Ascending aorta (tissue), 2 donors: ENCODE measurements at places on chromosomes 4 and X. TPM values are rescaled to one million over a fixed set of nuclear protein-coding genes. Genes with fewer than 3 reads are reported as not detected.

GRCh38 chrX:152992115-152992514 is 1.8 kb downstream of the PNMA5 start:
- no peak overlapping the region for H3K27ac ChIP-seq
- no peaks in the 10 kb centered on the region for H3K36me3 ChIP-seq
- no peaks in the 10 kb centered on the region for H3K27me3 ChIP-seq
- H3K4me1 ChIP-seq, result no peaks in the 10 kb centered on the region
- no peak overlapping the region for H3K4me3 ChIP-seq
- no peak for DNase-seq

GRCh38 chrX:9515973-9516538 is 51.2 kb downstream of the TBL1X start:
- DNase-seq, result no peak
- no peak overlapping the region for H3K4me3 ChIP-seq
- H3K27ac ChIP-seq, result no peak overlapping the region
- no peaks in the 10 kb centered on the region for H3K27me3 ChIP-seq
- H3K4me1 ChIP-seq, result no peaks in the 10 kb centered on the region

DNA sequence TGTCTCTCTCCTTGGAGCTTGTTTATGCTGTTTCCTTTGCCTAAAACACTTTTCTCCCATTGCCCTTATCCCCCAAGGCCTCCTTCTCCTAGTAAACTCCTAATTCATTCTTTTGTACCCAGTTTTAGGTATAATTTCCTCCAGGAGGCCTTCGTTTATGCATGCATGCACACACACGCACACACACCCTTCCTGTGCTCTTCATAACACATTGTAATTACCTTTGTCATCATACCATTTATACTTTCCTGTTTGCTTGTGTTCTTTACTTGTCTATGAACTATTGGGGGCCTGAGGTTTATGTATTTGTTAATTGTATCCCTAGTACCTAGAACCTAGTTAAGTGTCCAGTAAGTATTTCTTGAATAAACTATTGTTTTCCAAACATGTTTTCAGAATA is 45.5 kb downstream of the XIAP start:
- H3K36me3 ChIP-seq, result peaks cover 3% of the 10 kb centered on the region
- no peak for DNase-seq
- no peak overlapping the region for H3K4me3 ChIP-seq
- H3K27me3 ChIP-seq, result no peaks in the 10 kb centered on the region
- H3K4me1 ChIP-seq, result no peaks in the 10 kb centered on the region
- no peak overlapping the region for H3K27ac ChIP-seq

Gene TREX2
- 0.21 TPM for total RNA-seq

GRCh38 chr4:100696531-100696930 is 178.7 kb upstream of the EMCN start:
- H3K27ac ChIP-seq, result no peak overlapping the region
- H3K27me3 ChIP-seq, result no peaks in the 10 kb centered on the region
- no peak for DNase-seq
- no peaks in the 10 kb centered on the region for H3K4me1 ChIP-seq
- no peaks in the 10 kb centered on the region for H3K36me3 ChIP-seq

GRCh38 chr4:38377195-38377594 is 286.8 kb upstream of the KLF3 start:
- no peaks in the 10 kb centered on the region for H3K4me1 ChIP-seq
- no peak overlapping the region for H3K27ac ChIP-seq

DNA sequence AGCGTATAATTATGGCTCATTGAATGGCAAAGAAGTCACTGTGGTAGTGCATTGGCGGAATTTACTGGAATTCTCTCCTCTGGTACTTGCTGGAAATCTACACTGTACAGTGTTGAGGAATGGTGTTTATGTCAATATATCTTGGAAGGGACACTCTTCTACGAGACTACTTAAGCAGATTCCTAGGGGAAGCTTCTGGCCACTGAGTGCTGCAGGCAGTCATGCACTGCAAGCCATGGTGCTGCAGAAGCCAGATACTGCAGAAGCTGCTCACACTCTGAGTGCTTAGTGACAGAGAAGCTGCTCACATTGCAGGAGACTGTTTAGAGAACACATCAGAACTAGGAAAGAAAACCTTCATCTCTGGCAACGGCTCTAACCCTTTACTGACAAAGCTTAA is 725.0 kb downstream of the CCSER1 start:
- H3K27ac ChIP-seq, result no peak overlapping the region
- H3K27me3 ChIP-seq, result no peaks in the 10 kb centered on the region
- no peaks in the 10 kb centered on the region for H3K36me3 ChIP-seq
- H3K4me1 ChIP-seq, result peaks cover 2% of the 10 kb centered on the region
- no peak for DNase-seq

DNA sequence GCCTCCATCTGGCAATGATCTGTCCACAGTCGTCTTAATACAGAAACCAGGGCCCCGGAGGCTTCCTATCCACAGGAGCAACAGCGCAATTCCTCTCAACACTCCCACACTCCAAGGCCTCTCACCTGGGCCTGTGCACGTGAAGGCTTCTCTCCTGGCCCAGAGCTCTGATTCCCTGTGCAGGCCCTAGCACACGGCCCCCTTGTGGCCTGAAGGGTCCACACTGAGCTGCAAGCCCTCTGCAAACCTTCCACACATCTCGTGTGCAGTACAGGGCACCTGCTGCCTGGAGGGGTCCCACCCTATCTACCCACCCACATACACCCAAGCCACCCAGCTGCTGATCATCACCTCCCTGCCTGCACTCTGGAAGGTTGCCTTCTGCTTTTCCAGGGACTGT is 150.1 kb upstream of the NUDT10 start:
- H3K27me3 ChIP-seq, result no peaks in the 10 kb centered on the region
- H3K36me3 ChIP-seq, result no peaks in the 10 kb centered on the region
- no peak overlapping the region for H3K4me3 ChIP-seq

DNA sequence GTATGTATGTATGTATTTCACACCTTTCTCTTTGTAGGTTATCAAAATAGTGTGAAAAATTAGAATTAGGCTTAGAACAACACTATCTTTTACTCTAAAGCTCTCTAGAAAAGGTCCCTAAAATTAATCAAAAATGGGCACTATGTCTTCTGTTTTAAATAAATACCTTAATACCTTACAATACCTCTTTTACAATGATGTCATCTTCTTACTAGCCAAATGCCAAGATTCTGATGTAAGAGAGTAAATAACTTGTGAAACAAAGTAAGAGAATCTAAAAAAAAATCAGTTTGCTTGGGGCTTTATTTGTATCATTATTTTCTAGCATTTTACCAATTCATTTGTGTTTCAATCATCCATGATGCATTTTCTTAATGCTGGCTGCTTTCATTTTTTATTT is 402.2 kb upstream of the MAGEB2 start:
- H3K36me3 ChIP-seq, result no peaks in the 10 kb centered on the region
- no peak for DNase-seq
- H3K4me3 ChIP-seq, result no peak overlapping the region
- H3K27me3 ChIP-seq, result no peaks in the 10 kb centered on the region

DNA sequence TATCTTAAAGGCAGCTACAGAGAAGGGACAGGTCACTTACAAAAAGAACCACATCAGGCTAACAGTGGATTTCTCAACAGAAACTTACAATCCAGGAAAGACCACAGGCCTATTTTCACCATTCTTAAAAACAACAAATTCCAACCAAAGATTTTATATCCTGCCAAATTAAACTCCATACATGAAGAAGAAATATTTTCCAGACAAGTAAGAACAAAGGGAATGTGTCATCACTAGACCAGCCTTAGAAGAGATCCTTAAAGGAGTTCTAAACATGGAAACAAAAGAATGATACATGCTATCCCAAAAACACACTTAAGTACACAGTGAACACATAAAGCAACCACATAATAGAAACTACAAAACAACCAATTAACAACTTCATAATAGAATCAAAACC is 105.6 kb downstream of the ANXA10 start:
- DNase-seq, result no peak
- H3K27me3 ChIP-seq, result no peaks in the 10 kb centered on the region
- H3K4me3 ChIP-seq, result no peak overlapping the region

Gene GABRQ
- not detected for total RNA-seq

Gene CPXCR1
- total RNA-seq, result not detected

Gene NUDT11
- total RNA-seq, result 1.7 TPM

Gene RS1
- not detected for total RNA-seq

Gene ZNF275
- 2.2 TPM for total RNA-seq

DNA sequence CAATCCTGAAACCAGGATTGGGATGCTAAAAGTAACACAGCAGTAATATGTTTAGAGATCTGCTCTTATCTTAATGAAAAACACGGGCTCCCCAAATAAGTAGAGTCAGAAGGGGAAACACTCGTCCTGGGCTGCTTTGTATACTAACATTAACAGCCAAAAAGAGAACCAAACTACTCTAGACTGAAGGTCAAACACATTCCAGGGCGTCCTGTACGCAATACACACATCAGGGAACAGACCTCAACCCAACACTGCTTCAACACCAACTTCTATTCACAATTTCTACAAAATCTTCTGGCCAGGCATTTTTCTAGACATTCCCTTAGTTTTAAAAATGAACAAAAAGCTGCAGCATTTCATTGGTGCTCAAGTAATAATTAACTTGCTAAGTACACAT is 21.4 kb downstream of the FAT1 start:
- H3K27ac ChIP-seq, result peak overlapping the region; percentile 79
- peaks cover 5% of the 10 kb centered on the region for H3K36me3 ChIP-seq
- H3K4me3 ChIP-seq, result no peak overlapping the region

GRCh38 chrX:25873196-25873595 is 264.9 kb upstream of the MAGEB18 start:
- no peak overlapping the region for H3K27ac ChIP-seq
- H3K4me1 ChIP-seq, result no peaks in the 10 kb centered on the region
- no peak for DNase-seq
- no peaks in the 10 kb centered on the region for H3K36me3 ChIP-seq
- H3K27me3 ChIP-seq, result no peaks in the 10 kb centered on the region

DNA sequence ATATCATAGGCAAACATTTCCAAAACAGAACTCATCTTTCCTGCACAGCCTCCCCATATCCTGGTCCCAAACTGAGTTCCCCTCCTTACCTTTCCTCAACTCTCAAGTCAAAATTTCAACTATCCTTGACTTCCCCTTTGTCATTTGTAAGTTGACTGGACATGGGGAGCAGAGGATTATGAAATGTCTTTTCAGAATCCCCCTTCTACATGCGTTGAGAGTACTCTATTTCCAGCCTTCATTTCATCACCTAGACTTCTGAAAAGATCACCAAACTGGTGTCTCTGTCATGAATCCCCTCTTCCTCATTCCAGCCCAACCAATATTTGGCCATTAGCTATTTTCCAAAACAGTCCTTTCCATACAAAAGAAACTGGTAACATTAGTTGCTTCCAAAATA is 95.2 kb downstream of the SYNPO2 start:
- no peak for DNase-seq
- peaks cover 79% of the 10 kb centered on the region for H3K4me1 ChIP-seq
- H3K27me3 ChIP-seq, result no peaks in the 10 kb centered on the region
- no peak overlapping the region for H3K4me3 ChIP-seq

DNA sequence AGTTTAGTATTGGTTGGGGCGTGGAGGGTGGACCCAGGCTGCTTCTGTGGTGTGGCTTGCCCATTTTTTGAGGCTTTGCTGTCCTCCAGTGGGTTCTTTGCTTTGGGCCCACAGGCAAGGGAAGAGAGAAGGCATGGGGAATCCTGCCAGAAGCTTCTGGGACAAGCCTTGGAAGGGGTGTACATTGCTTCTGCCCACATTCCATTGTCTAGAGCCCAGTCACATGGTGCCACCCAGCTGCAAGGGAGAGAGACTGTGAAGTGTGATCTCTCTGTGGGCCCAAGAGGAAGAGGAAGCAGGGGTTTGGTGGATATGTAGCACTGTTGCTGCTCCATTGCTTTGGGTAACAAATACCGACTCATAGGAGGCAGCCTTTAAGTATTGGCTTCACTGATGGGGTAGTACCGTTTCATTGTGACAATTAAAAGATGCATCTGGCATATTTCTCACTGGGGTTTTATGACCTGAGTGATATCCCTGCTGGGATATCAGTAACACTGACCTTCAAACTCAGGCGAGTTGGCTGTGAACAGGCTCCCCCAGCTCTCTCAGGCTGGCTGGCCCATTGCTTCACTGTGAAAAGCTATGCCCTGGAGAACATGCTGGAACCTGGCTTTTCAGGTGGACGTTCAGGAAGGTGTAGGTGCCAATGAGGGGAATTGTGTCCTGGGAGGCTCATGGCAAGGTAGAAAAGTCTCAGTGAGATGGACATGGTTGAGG is 85.9 kb downstream of the CLDN34 start:
- H3K27me3 ChIP-seq, result no peaks in the 10 kb centered on the region
- no peak overlapping the region for H3K4me3 ChIP-seq
- no peak for DNase-seq
- no peak overlapping the region for H3K27ac ChIP-seq
- H3K4me1 ChIP-seq, result no peaks in the 10 kb centered on the region
- no peaks in the 10 kb centered on the region for H3K36me3 ChIP-seq

GRCh38 chr4:138561906-138562305 is 319.8 kb upstream of the SLC7A11 start:
- H3K4me3 ChIP-seq, result no peak overlapping the region
- H3K36me3 ChIP-seq, result no peaks in the 10 kb centered on the region
- peaks cover 8% of the 10 kb centered on the region for H3K4me1 ChIP-seq

Gene AMTN
- total RNA-seq, result not detected

DNA sequence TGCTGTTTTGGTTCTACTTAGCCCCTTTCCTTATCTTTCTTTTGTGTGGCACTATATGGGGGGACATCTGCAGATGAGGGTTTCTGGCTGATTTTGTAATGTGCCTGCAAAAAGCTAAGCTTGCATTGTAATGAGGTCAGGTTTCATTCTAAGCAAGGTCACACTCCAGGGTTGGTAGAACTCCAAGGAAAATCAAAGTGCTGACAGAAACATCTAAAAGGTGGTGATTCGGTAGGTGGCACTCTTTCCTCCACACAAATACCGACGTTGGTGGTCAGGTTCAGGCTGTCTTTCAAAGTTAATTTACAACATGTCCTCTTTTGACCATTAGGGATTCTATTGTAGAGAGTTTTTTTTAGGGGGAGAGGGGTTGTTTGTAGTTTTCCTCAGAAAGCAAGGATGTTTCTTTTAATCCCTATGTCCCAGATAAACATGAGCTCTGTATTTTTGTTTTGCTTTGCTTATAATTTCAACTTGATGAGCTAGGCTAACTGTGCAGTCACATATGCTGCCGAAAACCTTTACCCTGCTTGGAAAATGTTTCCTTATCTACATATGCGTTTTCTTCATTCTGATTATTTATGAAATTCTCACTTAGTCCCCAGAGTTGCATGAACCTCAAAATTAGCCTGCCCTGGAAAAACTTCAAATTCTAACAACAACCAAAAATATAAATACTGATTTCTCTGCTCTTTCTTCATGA is 434.2 kb downstream of the PPARGC1A start:
- H3K36me3 ChIP-seq, result no peaks in the 10 kb centered on the region
- no peak overlapping the region for H3K4me3 ChIP-seq
- H3K27ac ChIP-seq, result no peak overlapping the region
- H3K27me3 ChIP-seq, result no peaks in the 10 kb centered on the region

GRCh38 chr4:140234697-140235060 is 80.7 kb upstream of the MAML3 start:
- no peak for DNase-seq
- H3K4me3 ChIP-seq, result no peak overlapping the region
- H3K36me3 ChIP-seq, result no peaks in the 10 kb centered on the region
- H3K4me1 ChIP-seq, result peaks cover 5% of the 10 kb centered on the region

Gene ERAS
- not detected for total RNA-seq

Gene SPANXA2
- not detected for total RNA-seq

Gene TMA16
- total RNA-seq, result 36.9 TPM

Gene IL13RA2
- 2.6 TPM for total RNA-seq

GRCh38 chr4:6419452-6420028 is 52.9 kb downstream of the PPP2R2C start:
- no peak for DNase-seq
- H3K27ac ChIP-seq, result no peak overlapping the region

- no peak overlapping the region for H3K4me3 ChIP-seq
- DNase-seq, result no peak
- H3K27ac ChIP-seq, result no peak overlapping the region
- no peaks in the 10 kb centered on the region for H3K27me3 ChIP-seq
- no peaks in the 10 kb centered on the region for H3K4me1 ChIP-seq
- H3K36me3 ChIP-seq, result no peaks in the 10 kb centered on the region
Measured at GRCh38 chr4:123346951-123347350, 49.6 kb upstream of the SPRY1 start.
